ENCODE measurements at places on chromosomes 5 and 9.

DNA sequence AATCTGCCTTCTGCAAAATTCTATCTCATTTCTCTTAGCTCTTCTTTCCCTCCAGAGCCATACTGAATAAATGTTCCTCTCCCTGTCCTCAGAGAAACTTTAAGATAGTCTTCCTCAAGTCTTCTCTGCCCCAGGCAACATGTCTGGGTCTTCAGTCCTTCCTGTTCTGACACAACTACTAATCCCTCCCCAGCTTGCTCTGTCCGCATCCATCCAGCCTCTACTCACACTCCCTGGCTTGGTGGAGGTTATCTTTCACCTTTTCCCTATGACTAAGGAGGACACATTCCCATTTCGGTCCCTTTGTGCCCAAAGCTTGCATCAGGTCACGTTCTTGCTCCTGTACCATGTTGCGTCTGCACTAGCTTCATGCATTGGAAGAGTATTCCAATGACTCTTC, 143.3 kb downstream of the TTLL11 start:
- no peak for DNase-seq

DNA sequence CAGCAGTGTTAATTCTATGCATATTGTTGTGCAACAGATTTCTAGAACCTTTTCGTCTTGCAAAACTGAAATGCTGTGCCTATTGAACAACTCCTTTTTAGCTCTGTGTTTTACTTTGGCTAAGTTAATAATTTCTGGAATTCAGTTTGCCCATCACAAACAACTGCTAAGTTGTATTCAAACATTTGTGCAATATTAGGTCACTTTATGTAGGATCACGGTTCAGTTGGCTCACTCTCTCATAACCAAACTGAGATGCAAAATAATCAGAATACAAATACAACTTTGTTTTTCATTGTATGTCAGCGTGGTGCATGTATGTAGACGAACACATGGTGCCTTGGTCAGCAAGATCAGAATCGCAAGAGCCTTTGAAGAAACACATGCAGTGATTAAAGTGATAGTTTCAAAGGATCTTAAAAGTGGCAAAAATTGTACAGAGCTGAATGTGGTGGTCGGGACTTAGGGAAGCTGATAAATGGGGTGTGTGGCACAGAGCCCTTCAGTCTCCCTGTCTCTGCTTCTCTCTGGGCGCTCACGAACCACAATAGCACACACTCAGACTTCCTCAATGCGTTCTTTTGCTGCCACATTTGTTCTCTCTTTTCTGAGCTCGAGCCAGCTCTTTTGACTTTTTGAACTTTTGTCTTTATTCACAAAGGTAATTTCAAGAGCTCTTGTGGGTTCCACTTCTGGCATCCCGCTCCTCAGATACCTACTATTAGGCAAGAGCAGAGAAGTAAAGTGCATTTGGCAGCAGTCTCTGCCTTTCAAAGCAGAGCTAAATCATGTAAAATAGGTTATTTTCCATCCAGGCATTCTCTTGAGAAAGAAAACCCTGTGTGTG, 112.4 kb upstream of the CTSL start:
- no peak for DNase-seq

GRCh38 chr9:32596096-32596865, 23.3 kb upstream of the NDUFB6 start:
- DNase-seq = no peak

- no peak for DNase-seq
Measured at GRCh38 chr5:138969323-138970002, 94.3 kb upstream of the LRRTM2 start.

- DNase-seq = no peak
Measured at GRCh38 chr9:7243838-7244237, 486.1 kb downstream of the KDM4C start.

- no peak for DNase-seq
Measured at GRCh38 chr5:22560147-22560546, 293.0 kb downstream of the CDH12 start.

DNA sequence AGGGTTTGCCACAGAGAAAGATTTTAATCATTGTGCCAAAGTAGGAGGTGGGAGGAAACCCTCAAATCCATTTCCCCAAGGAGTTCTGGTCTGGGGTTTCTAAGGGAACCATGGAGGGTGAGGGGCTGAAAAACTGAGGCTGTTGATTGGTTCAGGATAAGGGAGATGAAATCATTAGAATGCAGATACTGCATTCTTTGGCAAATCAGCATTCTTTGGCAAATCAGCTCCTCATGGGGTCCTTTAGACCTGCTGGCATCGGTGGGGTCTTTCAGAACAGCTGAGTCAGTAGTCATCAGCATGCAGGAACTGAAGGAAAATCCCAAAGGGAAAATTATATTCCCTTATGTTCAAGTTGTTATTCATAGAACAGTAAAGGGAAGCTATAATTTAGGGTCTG, 585.5 kb downstream of the ISL1 start:
- DNase-seq = no peak

DNA sequence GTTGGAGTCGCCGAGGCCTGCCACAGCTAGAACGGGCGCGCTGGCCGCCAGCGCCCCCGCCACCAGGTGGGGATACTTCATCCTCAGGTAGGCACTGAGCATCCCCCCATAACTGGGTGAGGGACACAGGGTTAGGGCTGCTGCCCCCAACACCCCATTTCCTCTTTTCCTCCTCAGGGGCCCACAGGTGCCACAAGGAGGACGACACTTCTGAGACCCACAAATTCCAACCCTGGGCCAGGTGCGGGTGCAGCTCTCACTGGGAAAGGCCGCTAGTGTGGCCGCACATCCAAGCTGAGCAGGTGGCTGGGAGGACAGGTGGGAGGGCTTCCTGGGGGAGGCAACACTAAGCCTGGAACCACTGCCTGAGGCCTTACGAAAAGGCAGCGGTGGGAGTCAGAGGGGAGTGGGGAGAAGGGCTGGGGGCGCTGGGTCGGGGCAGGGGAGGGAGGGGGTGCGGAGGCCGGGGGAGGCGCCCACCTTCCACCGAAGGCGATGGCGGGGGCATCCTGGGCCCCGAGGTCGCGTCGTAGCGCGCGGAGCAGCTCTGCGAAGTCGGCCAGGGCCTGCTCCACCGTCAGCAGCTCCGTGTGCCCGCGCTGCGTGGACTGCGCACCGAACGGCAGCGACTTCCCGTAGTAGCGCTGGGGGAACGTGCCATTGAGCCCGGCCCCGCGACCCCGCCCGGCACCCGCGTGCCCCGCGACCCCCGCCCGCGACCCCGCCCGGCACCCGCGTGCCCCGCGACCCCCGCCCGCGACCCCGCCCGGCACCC, 961 bp downstream of the DPP7 start:
- no peak for DNase-seq
